CD8-positive, alpha-beta memory T cell (primary cell): ENCODE measurements at places on chromosomes 6 and 20.

- H3K4me3 ChIP-seq, result no peak overlapping the region
- H3K27me3 ChIP-seq, result no peaks in the 10 kb centered on the region
- no peak overlapping the region for H3K27ac ChIP-seq
- no peaks in the 10 kb centered on the region for H3K36me3 ChIP-seq
Observed at GRCh38 chr6:111444794-111445193, 38.2 kb downstream of the REV3L start.

DNA sequence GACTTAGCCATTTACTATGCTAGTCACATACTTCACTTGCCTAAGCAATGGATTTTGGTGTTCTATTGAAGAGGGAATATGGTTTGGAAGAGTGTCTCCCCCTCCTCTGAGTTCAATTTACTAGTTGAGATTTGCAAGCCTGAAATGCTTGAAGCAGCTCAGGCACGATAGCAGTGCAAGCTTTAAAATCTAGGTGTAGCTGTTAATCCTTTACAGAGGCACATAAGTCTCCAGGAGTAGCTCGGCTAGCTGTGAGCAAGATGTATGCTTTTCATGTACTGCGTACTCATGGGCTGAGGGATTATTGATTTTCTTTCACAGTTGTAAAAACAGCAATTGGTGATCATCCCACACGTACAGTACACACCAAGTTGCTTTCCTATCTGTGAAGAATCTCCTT lies 726 bp downstream of the FLRT3 start:
- no peaks in the 10 kb centered on the region for H3K36me3 ChIP-seq
- H3K27ac ChIP-seq, result no peak overlapping the region
- H3K4me3 ChIP-seq, result no peak overlapping the region
- H3K4me1 ChIP-seq, result no peaks in the 10 kb centered on the region

DNA sequence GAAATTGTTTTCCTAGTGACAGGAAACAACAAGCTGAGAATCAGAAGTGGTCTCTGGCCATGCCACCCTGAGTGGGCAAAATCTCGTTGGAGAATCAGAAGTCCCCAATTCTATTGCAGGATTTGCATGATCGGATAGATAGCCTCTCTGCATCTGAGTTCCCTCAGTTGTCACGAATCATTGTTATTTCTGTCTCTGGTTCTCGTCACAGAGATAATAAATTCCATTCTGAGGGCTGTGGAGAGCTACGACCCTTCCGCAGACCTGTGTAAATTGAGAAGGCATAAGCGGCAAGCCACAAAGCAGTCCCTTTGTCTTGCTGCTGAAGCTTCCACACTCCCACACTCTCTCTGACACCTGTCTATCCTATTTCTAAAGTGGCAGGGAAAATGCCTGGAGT lies 102.4 kb upstream of the CNR1 start:
- no peaks in the 10 kb centered on the region for H3K27me3 ChIP-seq
- H3K36me3 ChIP-seq, result no peaks in the 10 kb centered on the region
- H3K27ac ChIP-seq, result no peak overlapping the region

- no peaks in the 10 kb centered on the region for H3K36me3 ChIP-seq
- H3K4me3 ChIP-seq, result peak overlapping the region; percentile 55
- peak; percentile 73 for DNase-seq
Observed at GRCh38 chr6:17015551-17016381, 86.1 kb upstream of the STMND1 start.

DNA sequence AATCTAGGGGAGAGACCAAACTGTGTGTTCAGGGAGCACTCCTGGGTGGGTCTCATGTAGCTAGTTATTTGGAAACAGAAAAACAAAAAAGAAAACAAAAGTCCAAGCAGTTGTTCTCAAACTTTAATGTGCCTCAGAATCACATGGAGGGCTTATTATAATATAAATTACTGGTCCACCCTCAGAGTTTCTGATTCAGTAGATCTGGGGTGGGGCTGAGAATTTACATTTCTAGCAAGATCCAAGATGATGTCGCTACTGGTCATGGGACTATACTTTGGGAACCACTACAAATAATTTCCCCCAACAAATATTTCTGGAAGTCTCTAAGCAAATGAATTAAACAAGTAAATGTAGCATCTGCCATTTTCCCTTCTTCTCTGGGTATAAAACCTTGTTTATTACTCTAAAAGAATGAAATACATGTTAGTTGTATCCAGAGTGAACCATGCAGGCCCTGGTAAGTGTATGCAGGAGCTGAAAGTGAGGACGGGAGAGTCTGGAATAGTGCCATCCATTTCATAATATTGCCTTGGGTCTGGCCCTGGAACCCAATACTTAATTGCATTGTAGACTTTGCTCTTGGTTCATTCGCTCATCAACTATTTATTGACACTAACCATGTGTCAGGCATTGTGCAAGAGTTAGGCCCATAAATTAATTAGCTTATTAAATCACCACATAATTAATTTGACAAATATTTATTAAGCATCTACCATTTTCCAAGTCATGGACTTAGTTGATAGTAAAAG lies 490.8 kb downstream of the EPM2A start:
- no peak overlapping the region for H3K27ac ChIP-seq
- H3K4me1 ChIP-seq, result no peaks in the 10 kb centered on the region
- DNase-seq, result no peak
- H3K36me3 ChIP-seq, result no peaks in the 10 kb centered on the region

DNA sequence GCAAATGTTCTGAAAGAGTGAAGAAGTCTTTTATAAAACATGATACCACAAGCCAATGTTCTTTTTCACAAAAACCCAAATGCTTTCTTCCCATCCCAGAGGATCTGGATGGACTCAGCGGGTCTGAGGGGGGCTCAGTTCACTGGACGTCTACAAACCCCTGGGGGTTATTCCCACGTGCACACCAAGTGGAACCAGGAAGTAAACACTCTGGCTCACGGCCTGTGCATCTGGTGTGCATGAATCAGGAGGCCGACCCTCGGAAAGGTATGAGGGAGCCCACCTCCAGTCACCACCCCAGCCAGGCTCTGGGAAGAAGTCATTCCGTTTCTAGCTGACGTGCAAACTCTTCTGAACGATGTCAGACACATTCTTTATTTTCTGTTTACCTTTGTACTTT lies 252.2 kb downstream of the DLL1 start:
- no peak overlapping the region for H3K27ac ChIP-seq
- H3K36me3 ChIP-seq, result no peaks in the 10 kb centered on the region
- no peaks in the 10 kb centered on the region for H3K4me1 ChIP-seq
- no peak overlapping the region for H3K4me3 ChIP-seq
- H3K27me3 ChIP-seq, result no peaks in the 10 kb centered on the region
- DNase-seq, result no peak

GRCh38 chr6:90194371-90194841 lies 102.2 kb downstream of the BACH2 start:
- H3K4me3 ChIP-seq, result no peak overlapping the region
- no peak overlapping the region for H3K27ac ChIP-seq
- peaks cover 8% of the 10 kb centered on the region for H3K36me3 ChIP-seq
- H3K27me3 ChIP-seq, result no peaks in the 10 kb centered on the region

DNA sequence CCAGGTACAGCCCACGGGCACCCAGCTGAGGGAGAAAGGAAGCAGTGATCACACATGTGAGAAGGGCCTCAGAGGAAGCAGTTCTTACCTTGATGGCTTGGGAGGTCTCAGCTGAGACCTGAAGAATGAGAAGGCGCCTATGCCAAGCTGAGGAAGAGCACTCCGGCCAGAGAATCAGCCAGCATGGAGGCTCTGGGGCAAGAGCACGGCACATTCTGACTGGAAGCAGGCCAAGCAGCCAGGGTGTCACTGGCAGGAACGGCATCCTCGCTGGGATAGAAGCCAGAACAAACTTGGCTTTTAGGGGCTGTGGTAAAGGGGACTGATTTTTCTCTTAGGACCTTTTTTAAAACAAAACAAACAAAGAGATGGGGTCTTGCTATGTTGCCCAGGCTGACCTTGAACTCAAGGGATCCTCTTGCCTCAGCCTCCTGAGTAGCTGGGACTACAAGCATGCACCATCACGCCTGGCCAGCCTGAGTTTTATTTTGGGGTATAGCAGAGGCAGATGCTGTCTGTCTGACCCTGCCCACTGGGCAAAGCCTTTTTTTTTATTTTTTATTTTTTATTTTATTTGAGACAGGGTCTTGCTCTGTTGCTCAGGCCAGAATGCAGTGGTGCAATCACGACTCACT lies 17.6 kb downstream of the GHRH start:
- no peak for DNase-seq
- peaks cover 32% of the 10 kb centered on the region for H3K36me3 ChIP-seq
- H3K27ac ChIP-seq, result no peak overlapping the region
- H3K4me3 ChIP-seq, result no peak overlapping the region

DNA sequence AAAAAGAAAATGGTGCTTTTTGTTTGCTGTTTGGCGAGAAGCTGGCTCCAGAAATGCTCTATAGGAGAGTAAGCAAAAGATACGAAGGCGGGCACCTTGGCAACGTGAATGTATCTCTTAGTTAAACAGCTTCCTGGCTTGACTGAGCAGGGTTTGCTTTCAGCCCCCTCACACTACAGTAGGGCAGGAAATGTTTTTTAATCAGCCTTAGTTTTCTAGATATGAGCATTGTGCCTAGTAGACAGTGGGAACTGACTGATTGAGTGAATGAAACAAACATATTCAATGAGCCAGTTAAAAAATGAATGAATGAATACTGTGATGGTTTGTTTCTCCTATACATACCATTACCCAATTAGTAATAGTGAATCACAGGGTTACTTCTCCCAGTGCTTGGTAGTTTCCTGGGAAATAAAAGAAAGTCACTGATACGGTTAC lies 19.9 kb downstream of the CAP2 start:
- H3K27me3 ChIP-seq, result no peaks in the 10 kb centered on the region
- no peaks in the 10 kb centered on the region for H3K4me1 ChIP-seq
- H3K4me3 ChIP-seq, result no peak overlapping the region
- H3K36me3 ChIP-seq, result no peaks in the 10 kb centered on the region
- H3K27ac ChIP-seq, result no peak overlapping the region

- H3K27me3 ChIP-seq, result peaks cover 4% of the 10 kb centered on the region
- H3K4me3 ChIP-seq, result no peak overlapping the region
- H3K4me1 ChIP-seq, result no peaks in the 10 kb centered on the region
- H3K27ac ChIP-seq, result no peak overlapping the region
- no peaks in the 10 kb centered on the region for H3K36me3 ChIP-seq
Observed at GRCh38 chr20:4484379-4484997, 237.2 kb upstream of the PRND start.

GRCh38 chr6:157528931-157529653 lies 148.1 kb downstream of the ZDHHC14 start:
- H3K36me3 ChIP-seq, result no peaks in the 10 kb centered on the region
- H3K27me3 ChIP-seq, result no peaks in the 10 kb centered on the region
- no peak overlapping the region for H3K4me3 ChIP-seq
- H3K27ac ChIP-seq, result no peak overlapping the region

- DNase-seq, result no peak
- H3K27me3 ChIP-seq, result no peaks in the 10 kb centered on the region
- H3K4me3 ChIP-seq, result no peak overlapping the region
- H3K4me1 ChIP-seq, result no peaks in the 10 kb centered on the region
- no peaks in the 10 kb centered on the region for H3K36me3 ChIP-seq
- no peak overlapping the region for H3K27ac ChIP-seq
Observed at GRCh38 chr6:71454056-71454455, 165.4 kb downstream of the OGFRL1 start.

DNA sequence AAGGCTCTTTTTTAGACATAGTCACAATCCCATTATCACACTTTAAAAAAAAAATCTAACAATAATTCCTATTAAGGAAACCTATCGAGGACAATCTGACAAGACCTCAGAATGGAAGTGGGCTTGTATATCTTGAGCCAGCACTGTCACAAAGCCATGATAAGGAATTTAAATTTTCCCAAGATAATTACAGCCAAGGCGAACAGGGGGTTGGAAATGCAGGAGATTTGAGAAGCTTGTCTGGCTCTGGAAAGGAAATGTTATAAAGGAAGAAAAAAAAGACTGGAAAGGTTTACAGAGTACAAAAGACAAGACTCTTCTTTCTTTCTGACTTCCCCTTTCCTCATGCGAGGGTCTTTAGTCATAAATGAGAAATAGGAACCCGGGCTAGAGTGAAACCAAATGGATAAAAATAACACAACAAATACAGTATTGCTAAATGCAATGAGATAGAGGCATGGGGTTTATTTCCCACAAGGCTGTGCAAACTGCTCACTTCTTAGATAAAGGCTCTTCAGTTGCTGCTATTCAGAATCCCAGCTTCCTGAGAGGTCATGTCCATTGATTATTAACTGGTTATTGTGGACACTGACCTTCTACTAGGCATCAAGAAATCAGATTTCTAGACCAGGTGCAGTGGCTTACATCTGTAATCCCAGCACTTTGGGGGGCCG lies 13.4 kb upstream of the GHRH start:
- H3K4me1 ChIP-seq, result peaks cover 6% of the 10 kb centered on the region
- H3K36me3 ChIP-seq, result no peaks in the 10 kb centered on the region
- H3K27me3 ChIP-seq, result no peaks in the 10 kb centered on the region
- DNase-seq, result no peak
- no peak overlapping the region for H3K4me3 ChIP-seq

GRCh38 chr6:131130554-131130940 lies 4.7 kb upstream of the AKAP7 start:
- no peaks in the 10 kb centered on the region for H3K27me3 ChIP-seq
- no peak overlapping the region for H3K27ac ChIP-seq
- H3K4me1 ChIP-seq, result peaks cover 7% of the 10 kb centered on the region

- no peak overlapping the region for H3K4me3 ChIP-seq
- no peaks in the 10 kb centered on the region for H3K36me3 ChIP-seq
- no peaks in the 10 kb centered on the region for H3K27me3 ChIP-seq
- DNase-seq, result no peak
Observed at GRCh38 chr6:151191527-151191926, 48.2 kb upstream of the AKAP12 start.

DNA sequence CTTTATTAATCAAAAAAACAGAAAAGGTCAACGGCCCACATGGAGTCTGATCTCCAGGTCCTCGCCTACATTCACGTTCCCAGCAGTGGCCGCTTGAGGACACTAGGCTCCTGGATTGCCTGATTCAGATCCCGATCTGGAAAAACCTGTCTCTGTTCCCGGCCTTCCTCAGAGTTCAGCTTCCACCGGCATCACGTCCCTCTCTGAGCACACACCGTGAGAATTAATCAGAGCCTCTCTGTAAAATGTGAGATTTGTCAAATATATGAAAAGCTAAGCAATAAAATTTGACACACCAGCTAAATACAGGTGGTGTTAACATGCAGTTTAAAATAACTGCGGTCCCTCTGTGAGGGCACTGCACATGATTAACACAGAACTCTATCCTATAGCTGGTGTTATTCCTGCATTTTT lies 122.8 kb upstream of the COL21A1 start:
- H3K27ac ChIP-seq, result no peak overlapping the region
- H3K27me3 ChIP-seq, result no peaks in the 10 kb centered on the region
- no peaks in the 10 kb centered on the region for H3K36me3 ChIP-seq

- DNase-seq, result no peak
- H3K4me3 ChIP-seq, result no peak overlapping the region
- H3K27ac ChIP-seq, result no peak overlapping the region
- H3K27me3 ChIP-seq, result no peaks in the 10 kb centered on the region
- no peaks in the 10 kb centered on the region for H3K4me1 ChIP-seq
Observed at GRCh38 chr6:167394339-167394738, 69.5 kb downstream of the TTLL2 start.

- DNase-seq, result no peak
- H3K4me3 ChIP-seq, result no peak overlapping the region
- H3K27me3 ChIP-seq, result no peaks in the 10 kb centered on the region
- no peaks in the 10 kb centered on the region for H3K36me3 ChIP-seq
- H3K27ac ChIP-seq, result no peak overlapping the region
- H3K4me1 ChIP-seq, result no peaks in the 10 kb centered on the region
Observed at GRCh38 chr20:24677626-24678315, 208.3 kb downstream of the SYNDIG1 start.

GRCh38 chr6:12760911-12761310 lies 44.3 kb downstream of the PHACTR1 start:
- H3K4me3 ChIP-seq, result no peak overlapping the region
- no peak overlapping the region for H3K27ac ChIP-seq
- no peaks in the 10 kb centered on the region for H3K36me3 ChIP-seq
- DNase-seq, result no peak
- H3K4me1 ChIP-seq, result no peaks in the 10 kb centered on the region
